Prostate gland (tissue), 2 donors: ENCODE measurements at places on chromosomes 11 and 22. TPM values are rescaled to one million over a fixed set of nuclear protein-coding genes. Genes with fewer than 3 reads are reported as not detected.

DNA sequence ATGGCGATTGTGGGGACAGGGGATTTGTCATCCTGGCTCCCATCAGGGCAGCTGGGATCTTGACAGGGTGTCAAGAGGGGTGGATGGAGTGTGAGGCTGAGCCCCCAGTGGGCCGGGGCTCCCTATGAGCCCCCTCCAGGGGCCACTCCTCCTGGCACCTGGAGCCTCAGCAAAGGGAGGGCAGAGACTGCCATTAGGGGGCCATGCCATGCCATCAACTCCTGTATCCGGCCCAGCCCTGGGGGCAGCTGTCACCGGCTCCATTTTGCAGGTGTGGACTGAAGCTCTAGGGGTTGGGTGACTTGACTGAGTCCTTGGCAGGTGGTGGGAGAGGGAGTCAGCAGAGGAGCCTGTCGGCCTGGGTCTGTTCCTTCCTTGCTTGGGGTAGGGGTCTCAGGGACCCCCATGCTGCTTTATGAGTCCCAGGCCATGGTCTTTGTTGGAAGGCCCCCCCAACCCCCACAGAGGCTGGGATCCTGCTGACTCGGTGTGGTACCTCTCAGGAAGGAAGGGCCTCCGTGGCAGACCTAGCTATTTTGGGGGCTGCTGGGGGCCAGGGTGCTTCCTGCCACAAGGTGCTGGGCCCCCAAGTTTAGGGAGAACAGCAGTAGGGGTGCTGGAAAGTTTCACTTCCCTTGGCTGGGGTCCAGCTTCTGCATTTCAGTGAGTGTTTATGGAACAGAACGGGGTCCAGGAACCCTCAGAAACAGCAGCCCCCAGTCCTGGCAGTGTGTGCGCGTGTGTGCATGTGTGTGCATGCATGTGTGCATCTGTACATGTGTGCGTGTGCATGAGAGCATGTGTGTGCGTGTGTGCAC lies 1.5 kb downstream of the ACY3 start:
- no peak for DNase-seq

DNA sequence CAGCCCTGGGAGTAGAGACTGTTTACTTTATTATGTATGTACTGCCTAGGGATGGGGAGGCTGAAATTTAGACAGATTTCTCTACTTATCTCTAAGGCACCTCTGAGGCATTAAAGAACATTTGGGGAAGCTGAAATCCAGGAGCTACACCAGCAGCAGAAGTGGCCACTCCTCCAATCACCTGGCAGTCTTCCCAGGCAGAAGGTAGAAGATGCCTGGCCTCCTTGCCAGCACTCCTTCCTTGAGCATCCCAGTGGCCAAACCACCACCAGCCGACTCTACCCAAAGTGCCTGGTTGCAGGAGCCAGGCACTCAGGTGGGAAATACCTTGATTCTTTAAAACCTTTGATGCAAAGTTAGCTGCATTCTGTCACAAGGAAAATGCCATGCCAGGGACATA lies 1.9 kb upstream of the FAT3 start:
- DNase-seq, result no peak

- no peak for DNase-seq
These were observed 3.1 kb downstream of the MOB2 start for GRCh38 chr11:1483445-1483961.

DNA sequence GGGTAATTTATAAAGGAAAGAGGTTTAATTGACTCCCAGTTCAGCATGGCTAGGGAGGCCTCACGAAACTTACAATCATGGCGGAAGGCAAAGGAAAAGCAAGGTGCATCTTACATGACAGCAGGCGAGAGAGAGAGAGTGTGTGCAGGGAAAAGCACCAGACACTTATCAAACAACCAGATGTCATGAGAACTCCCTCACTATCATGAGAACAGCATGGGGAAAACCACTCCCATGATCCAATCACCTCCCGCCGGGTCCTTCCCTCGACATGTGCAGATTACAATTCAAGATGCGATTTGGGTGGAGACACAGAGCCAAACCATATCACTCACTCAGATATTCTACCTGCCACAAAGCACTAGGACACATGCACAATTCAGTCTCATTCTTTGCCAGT lies 48.1 kb upstream of the HMGXB4 start:
- DNase-seq, result no peak

DNA sequence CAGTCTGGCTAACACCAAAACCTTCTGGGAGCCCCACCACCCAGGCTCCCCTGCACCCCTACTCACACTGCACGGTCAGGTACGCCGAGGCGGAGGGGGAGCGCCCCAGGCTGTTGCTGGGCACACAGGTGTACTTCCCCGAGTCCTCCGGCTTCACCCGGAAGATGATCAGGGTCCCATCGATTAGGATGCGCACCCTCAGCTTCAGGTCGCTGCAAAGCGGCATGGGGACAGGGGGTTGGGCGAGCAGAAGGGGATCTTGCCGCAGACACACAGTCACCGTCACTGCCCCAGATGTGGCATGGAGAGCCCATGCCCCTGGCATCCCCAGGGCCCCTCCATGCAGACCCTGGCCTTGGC lies 21.2 kb downstream of the IGSF9B start:
- no peak for DNase-seq

DNA sequence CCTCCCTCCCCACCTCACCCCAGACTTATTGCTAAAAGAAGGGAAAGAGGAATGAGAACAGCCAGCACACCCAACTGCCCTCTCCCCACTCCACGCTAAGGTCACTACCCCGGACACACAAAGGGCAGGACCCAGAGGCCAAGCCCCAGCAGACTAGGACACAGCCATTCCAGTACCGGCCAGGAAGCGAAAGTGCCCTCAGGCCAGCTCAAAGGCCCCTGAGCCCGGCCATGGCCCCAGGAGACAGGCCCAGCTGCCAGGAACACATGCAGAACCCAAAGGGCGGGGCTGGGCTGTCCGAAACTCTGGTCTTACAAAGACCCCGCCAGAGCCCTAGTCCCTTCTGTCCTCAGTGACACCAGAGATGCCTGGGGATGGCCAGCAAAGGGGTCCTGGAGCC lies 5.5 kb downstream of the RCOR2 start:
- no peak for DNase-seq

DNA sequence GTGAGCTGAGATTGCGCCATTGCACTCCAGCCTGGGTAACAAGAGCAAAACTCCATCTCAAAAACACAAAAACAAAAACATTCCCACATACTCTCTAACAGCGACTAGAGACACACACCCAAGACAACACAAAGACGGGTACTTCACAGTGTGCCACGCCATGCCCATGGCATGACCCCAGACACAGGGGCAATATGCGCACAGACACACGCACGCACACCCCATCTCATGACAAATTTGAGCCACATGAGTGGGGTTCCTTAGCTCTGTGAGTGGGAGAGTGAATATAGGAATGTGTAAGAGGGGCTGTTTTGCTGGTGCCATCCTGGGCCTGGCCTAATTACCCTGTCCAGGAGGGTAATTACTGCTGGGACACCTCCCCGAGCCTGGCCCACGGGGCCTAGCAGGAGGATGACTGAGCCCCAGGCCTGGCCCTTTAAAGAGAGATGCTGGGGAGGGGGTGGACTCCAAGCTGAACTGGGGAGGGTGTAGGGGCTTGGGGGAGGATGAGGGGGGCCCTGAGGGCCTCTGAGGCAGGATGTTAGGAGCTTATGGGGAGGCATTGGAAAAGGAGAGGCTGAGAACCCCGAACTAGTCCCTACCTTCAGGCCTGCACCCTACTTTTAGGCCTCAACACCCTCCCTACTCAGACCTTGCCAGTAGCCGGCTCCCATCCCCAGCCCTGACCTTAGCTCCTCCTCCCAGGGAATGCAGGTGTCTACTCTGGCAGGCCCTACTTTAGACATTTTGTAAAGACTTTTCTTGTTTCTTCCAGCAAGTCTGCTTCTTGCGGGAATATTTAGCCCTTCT lies 1.5 kb downstream of the LTBP3 start:
- no peak for DNase-seq

GRCh38 chr22:18976197-18976751 lies 40.2 kb upstream of the PRODH start:
- no peak for DNase-seq

DNA sequence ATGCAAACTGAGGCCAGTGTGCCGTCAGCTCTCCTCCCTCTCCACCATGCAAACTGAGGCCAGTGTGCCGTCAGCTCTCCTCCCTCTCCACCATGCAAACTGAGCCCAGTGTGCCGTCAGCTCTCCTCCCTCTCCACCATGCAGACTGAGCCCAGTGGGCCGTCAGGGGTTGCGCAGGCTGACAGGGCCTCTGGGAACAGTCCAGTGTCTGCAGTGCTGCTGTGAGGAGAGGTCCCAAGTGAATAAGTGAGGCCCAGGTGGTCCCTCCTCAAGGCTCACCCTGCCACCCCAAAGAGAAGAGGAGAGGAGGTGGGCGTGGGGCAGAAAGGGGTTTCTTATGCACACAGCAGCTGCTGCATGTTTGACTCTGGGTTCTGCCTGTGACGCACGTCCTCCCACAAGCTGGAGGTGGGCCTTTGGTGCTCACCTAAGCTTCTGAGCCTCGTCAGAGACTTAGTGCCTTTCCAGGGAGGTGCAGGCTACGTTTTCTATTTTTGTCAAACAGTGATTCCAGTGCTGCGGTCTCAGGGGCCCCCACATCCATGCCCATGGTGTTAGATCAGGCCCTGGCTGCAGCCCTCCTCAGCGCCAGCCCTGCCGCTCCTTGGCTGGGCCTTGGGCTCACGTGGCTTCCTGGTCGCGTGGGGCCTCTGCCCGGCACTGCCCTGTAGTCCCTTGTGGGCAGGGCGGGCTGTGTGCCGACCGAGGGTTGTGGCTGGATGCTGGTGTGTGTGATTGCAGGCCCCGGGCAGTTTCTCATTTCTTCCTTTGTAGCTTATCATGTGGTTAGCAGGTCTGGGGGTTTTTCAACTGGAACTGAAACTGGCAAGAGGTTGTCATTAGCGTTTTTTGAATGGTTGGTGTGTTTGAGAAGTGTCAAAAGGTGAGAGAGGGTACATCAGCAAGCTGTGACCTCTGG lies 7.1 kb downstream of the TPCN2 start:
- no peak for DNase-seq

The C22orf31 gene
- total RNA-seq, result 1.4 TPM

The TMPRSS5 gene
- 1.5 TPM for total RNA-seq

The RASSF7 gene
- 107 TPM for total RNA-seq

The CAPN5 gene
- total RNA-seq, result 83.5 TPM

The ARL14EP gene
- total RNA-seq, result 27.9 TPM

The CEP57 gene
- total RNA-seq, result 46.7 TPM

The SLC22A12 gene
- not detected for total RNA-seq
